ENCODE measurements at places on chromosomes 16 and 17. TPM values are rescaled to one million over a fixed set of nuclear protein-coding genes. Genes with fewer than 3 reads are reported as not detected.

The SBK1 gene
- 29.0 TPM for total RNA-seq

The MYH11 gene
- total RNA-seq: 0.98 TPM

The SMIM5 gene
- total RNA-seq: 0.49 TPM

The EDC4 gene
- total RNA-seq: 51.9 TPM

The TCAP gene
- 1.5 TPM for total RNA-seq

The RCVRN gene
- total RNA-seq: not detected

The SLFN13 gene
- total RNA-seq: 0.25 TPM
